ENCODE measurements at places on chromosomes 7 and 10.
A peak's percentile ranks its signal among the peaks of the same experiment; 100 is the strongest.

- no peaks in the 10 kb centered on the region for H3K27me3 ChIP-seq
- DNase-seq: no peak
- H3K4me1 ChIP-seq: no peaks in the 10 kb centered on the region
- no peak overlapping the region for H3K27ac ChIP-seq
- no peak overlapping the region for H3K4me3 ChIP-seq
Measured at GRCh38 chr7:116948934-116949333, 4.4 kb upstream of the ST7 start.

GRCh38 chr10:97499561-97500296 lies 1.0 kb downstream of the UBTD1 start:
- no peak for DNase-seq
- peaks cover 10% of the 10 kb centered on the region for H3K27me3 ChIP-seq
- H3K4me3 ChIP-seq: peak overlapping the region; percentile 68
- H3K27ac ChIP-seq: no peak overlapping the region

GRCh38 chr7:80183900-80184685 lies 49.5 kb downstream of the GNAI1 start:
- DNase-seq: no peak
- H3K4me3 ChIP-seq: no peak overlapping the region
- H3K27me3 ChIP-seq: no peaks in the 10 kb centered on the region
- no peaks in the 10 kb centered on the region for H3K36me3 ChIP-seq
- H3K27ac ChIP-seq: no peak overlapping the region

DNA sequence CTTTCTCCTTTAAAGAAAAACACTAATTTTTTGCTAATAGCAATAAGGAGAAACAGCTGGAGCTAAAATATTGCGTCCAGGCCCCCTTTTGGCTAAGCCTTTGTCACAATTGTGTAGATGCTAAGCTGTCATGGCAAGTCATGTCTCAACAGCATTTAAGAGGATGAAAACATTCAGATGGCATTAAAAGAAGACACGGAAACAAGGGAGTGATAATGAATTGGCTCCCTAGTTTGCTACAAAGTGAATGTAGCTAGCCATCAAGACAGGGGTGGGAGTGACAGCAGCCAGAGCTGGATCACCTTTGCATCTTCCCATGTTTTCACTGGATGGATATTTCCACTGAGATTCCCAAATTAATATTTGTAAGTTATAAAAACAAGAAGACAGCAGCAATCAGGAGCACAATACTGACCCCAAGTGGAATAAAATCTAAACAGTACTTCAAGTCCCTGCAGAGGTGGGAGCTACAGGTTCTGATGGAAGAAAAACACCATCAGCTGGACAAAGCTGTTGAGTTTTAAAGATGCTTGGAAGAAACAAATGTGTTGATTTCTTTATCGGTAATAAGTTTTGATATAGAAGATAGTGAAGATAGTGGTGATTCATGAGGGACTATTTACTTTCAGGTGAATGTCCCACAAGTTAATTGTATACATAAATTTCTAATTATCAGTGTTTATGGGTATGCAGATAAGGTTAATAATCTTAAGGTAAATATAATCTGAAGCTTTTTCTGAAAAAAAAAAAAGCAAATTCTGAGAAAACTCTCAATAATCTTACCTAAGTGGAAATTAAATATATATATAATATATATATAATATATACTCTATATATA lies 129.4 kb downstream of the SLC16A9 start:
- H3K27ac ChIP-seq: no peak overlapping the region
- no peaks in the 10 kb centered on the region for H3K36me3 ChIP-seq
- H3K4me3 ChIP-seq: no peak overlapping the region

- H3K4me1 ChIP-seq: no peaks in the 10 kb centered on the region
- no peak overlapping the region for H3K4me3 ChIP-seq
- DNase-seq: no peak
- no peaks in the 10 kb centered on the region for H3K27me3 ChIP-seq
Measured at GRCh38 chr7:107147464-107148393, 21.1 kb upstream of the HBP1 start.

- peak overlapping the region; percentile 64 for H3K27ac ChIP-seq
- H3K27me3 ChIP-seq: no peaks in the 10 kb centered on the region
- no peak for DNase-seq
- no peaks in the 10 kb centered on the region for H3K36me3 ChIP-seq
Measured at GRCh38 chr10:72309290-72310240, 35.8 kb downstream of the DDIT4 start.

- H3K36me3 ChIP-seq: peaks cover 51% of the 10 kb centered on the region
- DNase-seq: no peak
- peaks cover 30% of the 10 kb centered on the region for H3K4me1 ChIP-seq
- H3K4me3 ChIP-seq: no peak overlapping the region
- H3K27me3 ChIP-seq: no peaks in the 10 kb centered on the region
Measured at GRCh38 chr7:55488216-55488615, 84.1 kb downstream of the VOPP1 start.

- H3K4me1 ChIP-seq: peaks cover 32% of the 10 kb centered on the region
- H3K27ac ChIP-seq: peak overlapping the region; percentile 1
- H3K4me3 ChIP-seq: peak overlapping the region; percentile 68
- H3K36me3 ChIP-seq: no peaks in the 10 kb centered on the region
Measured at GRCh38 chr10:17428351-17429097, 25.9 kb downstream of the ST8SIA6 start.

DNA sequence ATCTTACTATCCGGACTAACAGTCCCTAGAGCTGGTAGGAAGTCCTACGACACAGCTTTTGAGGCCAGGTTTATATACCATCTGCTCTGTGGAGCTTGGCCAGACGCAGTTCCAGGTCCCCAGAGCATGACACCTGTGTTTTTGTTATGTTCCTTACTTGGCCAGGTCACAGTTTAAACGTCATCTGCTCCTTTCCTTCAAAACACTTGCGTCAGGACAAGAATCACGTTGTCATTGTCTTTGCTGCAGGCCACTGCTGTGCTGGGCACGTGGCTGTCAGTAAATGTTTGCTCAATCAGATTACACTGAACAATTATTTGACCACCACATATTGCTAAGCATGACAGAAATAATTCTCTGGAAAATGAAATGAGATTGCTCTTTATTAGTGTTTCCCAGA lies 23.9 kb downstream of the SLC18A2 start:
- no peak overlapping the region for H3K27ac ChIP-seq
- no peak for DNase-seq
- H3K4me1 ChIP-seq: no peaks in the 10 kb centered on the region

DNA sequence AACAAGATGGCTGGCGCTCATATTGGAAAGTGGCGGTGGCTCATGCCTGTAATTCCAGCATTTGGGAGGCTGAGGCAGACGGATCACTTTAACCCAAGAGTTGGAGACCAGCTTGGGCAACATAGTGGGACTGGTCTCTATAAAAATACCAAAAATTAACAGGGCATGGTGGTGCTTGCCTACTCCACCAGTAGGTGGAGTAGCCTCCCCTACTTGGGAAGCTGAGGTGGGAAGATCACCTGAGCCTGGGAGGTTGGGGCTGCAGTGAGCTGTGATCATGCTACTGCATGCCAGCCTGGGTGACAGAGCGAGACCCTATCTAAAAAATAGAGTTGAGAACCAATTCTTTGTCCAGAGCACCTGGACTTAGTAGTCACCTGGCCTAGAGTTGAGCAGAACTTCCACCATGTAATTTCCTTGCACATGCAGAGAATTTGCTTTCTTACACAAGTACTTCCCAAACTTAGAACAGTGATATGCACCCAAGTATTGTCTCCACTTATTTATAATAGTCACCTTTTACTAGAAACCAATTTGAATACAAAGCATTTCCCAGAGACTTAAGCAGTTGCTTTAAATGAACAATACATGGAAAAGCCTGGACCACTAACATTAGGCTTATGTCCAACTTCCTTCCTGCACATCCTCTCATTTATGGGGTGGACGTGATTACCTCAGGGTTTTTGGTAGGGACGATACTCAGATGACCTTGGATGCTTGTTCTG lies 15.9 kb downstream of the LAMB4 start:
- no peak overlapping the region for H3K4me3 ChIP-seq
- H3K36me3 ChIP-seq: no peaks in the 10 kb centered on the region
- H3K4me1 ChIP-seq: no peaks in the 10 kb centered on the region
- H3K27ac ChIP-seq: no peak overlapping the region
- peaks cover 1% of the 10 kb centered on the region for H3K27me3 ChIP-seq

GRCh38 chr7:95599069-95599468 lies 2.8 kb upstream of the PDK4 start:
- peaks cover 2% of the 10 kb centered on the region for H3K36me3 ChIP-seq
- no peaks in the 10 kb centered on the region for H3K27me3 ChIP-seq
- no peak for DNase-seq
- H3K4me3 ChIP-seq: no peak overlapping the region
- H3K4me1 ChIP-seq: peaks cover 15% of the 10 kb centered on the region

GRCh38 chr10:78717200-78717599 lies 351.6 kb upstream of the ZMIZ1 start:
- no peak overlapping the region for H3K4me3 ChIP-seq
- no peaks in the 10 kb centered on the region for H3K36me3 ChIP-seq
- H3K4me1 ChIP-seq: no peaks in the 10 kb centered on the region
- H3K27ac ChIP-seq: no peak overlapping the region
- DNase-seq: no peak

Data from memory B cell (primary cell).